Activated T-cell treated with anti-CD3 and anti-CD28 coated beads for 48 hours (primary cell): ENCODE measurements at places on chromosomes 12 and 14.

DNA sequence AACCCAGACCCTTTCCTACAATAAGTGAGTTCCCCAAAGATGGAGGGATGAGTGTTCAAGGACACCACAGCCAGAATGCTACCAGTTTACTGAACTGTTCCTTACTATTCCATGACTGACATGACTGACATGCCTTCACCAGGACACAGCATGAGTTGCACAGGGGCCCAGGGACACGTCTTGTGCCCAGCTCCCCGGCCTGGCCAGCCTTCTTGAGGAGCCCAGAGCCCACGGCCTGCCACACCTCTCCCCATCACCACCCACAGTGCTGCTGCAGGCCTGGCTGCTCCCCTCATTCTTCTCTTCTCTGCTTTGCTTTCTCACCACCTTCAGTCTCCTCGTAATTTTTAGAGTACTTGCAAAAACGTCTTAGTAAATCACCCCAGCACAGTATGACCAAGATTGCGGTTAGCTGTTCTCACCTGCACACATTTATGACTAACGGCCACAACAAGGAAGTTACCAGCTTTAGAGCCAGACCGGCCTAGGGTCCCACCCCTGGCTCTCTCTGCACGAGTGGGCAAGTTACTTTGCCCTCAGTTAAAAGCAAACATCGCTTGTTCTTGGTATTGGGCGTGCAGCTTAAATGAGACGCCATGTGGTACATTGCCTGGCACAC lies 18.5 kb downstream of the PPP2R5E start:
- no peak for DNase-seq

GRCh38 chr14:29993143-29993542 lies 65.5 kb upstream of the PRKD1 start:
- DNase-seq = no peak

GRCh38 chr14:81686512-81686911 lies 152.9 kb upstream of the SEL1L start:
- no peak for DNase-seq

- no peak for DNase-seq
Observed at GRCh38 chr12:111126331-111126730, 206.0 kb upstream of the MYL2 start.

GRCh38 chr14:81415781-81416180 lies 15.7 kb upstream of the STON2 start:
- no peak for DNase-seq

DNA sequence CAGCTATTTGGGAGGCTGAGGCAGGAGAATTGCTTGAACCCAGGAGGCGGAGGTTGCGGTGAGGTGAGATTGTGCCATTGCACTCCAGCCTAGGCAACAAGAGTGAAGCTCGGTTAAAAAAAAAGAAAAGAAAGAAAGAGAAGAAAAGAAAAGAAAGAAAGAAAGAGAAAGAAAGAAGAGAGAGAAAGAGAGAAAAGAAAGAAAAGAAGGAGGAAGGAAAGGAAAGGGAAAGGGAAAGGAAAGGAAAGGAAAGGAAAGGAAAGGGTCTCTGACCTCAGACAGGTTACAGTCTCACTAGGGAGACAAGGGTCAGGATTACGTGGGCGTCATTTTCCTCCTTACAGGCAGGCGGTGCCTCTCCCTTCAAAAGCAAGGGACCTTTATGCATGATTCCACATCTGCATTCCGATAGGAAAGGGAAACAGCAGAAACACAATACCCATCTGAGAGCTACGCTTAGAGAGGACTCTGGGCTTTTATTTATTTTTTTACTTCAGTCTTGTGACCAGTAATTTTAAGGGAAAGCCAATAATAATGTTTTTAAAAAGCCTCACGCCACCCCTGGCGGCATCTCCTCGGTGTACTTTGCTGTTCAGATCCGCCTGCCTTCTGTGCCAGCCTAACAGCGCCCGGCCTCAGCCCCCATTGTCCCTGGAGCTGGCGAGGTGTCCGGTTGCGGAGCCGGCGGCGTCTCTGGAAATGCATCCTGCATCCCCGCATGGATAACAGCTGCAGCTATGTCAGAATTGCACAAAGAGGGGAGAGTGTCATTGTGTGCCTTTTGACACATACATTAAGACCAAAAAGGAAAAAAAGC lies 945 bp upstream of the HIP1R start:
- no peak for DNase-seq

GRCh38 chr12:34142430-34142829 lies 120.1 kb downstream of the ALG10 start:
- DNase-seq = no peak

- no peak for DNase-seq
Observed at GRCh38 chr14:57866199-57866705, 360 bp upstream of the SLC35F4 start.

DNA sequence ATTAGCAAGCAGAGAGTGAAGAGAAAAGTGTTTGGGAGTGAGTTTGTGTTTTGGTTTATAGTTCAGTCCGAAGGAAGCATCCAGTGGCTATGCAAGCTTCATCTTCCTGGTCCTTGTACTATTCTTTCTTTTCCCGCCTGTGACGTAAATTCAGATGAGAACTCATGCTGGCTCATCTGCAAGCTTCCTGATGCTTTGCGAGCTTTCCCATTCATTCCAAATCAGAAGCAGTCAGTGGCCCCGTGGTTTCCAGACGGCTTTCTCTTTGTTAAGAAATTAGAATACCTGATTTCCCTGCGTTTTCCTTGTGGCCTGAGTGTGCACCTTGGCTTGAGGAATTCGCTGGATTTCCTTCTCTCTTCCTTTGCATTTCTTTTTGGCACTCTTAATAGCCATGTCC lies 89.5 kb downstream of the TESC start:
- DNase-seq = no peak

GRCh38 chr12:93925585-93926205 lies 222.7 kb upstream of the PLXNC1 start:
- no peak for DNase-seq

DNA sequence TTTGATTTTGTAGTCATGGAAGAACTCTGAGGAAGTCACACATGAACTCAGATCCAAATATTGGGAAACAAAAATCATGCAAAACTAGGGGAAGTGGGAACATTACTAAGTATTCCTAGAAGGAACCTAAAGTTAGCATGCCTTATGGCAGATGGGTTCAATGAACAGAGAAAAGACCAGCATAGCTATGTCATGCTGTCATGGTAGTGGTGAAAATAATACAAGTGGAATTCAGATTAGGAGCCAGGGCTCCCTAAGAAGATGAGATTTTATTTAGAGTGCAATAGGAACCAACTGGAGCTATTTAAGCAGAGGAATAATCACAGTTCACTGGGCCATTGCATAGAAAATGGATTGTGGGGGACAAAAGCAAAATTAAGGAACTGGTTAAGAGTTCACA lies 134.0 kb downstream of the DIO2 start:
- DNase-seq = no peak

DNA sequence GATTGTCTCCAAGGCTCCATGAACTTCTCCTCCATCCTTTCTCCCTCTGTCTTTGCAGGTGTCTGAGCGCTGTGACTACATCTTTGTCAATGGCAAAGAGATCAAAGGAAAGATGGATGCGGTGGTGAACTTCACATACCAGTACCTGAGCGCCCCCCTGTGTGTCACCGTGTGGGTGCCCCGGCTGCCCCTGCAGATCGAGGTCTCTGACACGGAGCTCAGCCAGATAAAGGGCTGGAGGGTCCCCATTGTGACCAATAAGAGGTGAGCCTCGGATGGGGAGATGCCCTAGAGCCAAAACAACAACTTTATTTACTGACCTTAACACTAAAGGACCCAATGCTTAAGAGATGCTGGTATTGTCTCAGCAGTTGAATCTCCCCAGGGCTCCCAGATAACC lies 130.0 kb downstream of the SLC15A4 start:
- DNase-seq = no peak

DNA sequence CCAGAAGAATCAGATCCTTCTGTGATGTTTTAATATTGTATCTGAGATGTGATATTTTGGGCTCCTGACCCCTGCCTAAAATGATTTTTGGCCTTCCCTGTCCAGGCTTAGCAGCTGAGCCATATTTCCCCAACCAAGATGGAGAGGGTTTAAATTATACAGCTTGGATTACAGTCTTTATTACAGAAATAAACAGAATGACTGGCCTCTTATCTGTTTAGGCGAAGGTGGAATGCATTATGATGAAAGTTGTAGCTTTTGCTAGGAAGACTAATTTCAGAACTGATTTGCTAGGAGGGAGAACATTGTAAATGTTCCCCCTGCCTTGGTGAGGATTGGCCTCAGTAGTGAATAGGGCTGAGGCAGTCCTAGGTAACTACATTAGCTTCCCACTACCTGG lies 23.3 kb downstream of the BMAL2 start:
- no peak for DNase-seq

- no peak for DNase-seq
Observed at GRCh38 chr14:45377166-45377565, 124.2 kb upstream of the MIS18BP1 start.

DNA sequence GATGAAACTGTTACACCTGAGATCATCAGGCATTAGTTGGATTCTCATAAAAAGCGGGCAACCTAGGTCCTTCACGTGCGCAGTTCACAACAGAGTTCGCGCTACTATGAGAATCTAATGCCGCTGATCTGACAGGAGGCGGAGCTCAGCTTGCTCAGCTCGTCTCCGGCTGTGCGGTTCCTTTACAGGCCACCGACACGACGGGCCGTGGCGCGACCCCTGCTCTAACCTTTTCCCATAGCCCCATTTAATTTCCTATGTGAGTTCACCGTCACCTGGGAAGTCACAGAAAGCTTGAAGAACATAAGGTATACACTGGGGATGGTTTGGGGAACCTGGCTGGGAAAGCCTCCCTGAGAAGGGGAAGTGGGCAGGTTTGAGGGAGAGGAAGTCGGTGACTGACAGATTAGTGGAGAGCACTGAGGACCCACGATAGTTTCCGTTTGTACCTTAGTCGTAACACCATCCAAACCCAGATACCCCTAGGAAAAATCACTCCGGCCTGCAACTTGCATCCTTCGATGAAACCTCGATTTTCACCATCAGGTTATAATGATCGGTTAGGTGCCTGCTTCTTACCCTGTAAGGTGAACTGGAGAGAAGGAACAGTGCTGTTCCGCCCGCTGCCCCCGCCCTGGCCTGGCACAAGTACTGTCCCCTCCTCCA lies 2.8 kb upstream of the AAAS start:
- peak; percentile 48 for DNase-seq

GRCh38 chr12:118274066-118274465 lies 98.6 kb downstream of the TAOK3 start:
- DNase-seq = no peak

DNA sequence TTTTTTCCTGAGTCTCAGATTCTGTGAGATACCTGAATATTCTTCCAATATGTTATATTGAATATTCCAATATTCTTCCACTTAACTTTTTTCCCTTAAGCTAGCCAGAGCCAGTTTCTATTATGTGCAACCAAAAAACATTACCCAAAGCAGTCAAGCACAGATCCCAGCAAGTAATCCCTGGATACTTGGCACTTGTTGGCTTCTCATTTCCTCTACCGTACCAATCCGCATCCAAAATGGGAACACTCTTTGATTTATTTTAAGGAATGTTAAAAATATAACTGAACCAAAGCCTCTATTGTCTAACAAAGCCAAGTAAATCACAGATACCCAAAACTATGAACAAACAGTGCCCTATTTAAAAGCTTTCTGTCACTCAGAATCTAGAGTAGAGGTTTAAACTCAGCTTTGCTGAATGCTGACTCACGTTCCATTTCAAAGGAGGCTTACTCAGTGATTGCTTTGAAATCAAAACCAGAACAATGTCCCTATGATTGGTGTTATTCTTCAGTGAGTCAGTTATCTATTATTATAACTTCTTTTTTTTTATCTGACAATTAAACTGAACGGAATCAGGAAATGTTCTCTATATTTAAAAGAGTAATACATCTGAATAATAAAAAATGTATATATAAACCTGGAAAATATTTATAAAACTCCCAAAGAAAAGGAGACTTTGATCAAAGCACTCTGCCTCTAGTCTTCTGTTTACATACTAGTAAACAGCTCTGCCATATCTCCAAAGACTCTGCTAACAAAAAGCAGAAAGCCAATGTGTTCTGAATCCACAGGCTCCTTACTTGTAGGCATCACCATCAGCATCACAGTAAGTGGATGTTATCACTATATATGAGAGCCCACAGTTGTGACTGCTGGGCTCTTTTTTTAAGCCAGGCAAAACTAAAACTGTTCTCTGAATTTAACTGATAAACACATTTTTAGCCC lies 360.8 kb downstream of the CCDC91 start:
- DNase-seq = no peak

- DNase-seq = no peak
Observed at GRCh38 chr12:31412292-31412801, 86.4 kb upstream of the SINHCAF start.

GRCh38 chr12:57896115-57896433 lies 45.3 kb upstream of the ATP23 start:
- DNase-seq = no peak

DNA sequence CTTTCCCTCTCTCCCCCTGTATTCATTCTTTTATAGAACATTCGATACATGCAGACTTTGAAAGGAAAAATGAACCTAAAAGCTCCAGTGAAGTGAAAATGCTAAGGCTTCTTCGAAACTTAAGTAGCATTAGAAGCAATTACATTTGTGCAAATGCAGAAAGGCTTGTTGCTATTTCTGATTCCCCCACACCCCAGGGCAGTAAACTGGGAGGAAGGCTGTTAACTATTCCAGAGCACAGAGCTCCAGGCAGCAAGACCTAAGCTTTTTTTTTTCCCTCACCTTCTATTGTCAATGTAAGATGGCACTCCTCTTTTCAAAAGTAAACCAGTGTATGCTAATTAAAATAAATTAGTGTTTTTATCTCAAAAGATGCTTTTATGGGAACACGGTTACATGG lies 448.9 kb upstream of the TBX3 start:
- DNase-seq = no peak

DNA sequence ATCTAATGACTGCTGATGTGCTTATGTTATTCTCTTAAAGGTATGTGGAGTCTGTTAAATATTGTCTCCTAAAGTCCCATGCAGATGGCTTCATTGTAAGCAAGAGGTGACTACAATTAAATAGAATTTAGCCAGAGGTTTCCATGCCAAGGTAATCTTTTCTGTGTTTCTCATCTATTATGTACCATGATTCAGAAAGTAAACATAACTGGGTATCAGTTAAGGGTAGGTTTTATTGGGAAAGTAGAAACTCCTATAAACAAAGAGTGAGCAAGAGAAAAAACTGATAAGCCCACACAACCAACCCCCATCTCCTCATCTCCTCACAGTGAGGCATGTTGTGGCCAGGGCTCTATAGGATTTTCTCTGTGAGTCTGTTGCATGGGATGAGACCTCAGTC lies 611.7 kb downstream of the SNAPC1 start:
- DNase-seq = no peak

DNA sequence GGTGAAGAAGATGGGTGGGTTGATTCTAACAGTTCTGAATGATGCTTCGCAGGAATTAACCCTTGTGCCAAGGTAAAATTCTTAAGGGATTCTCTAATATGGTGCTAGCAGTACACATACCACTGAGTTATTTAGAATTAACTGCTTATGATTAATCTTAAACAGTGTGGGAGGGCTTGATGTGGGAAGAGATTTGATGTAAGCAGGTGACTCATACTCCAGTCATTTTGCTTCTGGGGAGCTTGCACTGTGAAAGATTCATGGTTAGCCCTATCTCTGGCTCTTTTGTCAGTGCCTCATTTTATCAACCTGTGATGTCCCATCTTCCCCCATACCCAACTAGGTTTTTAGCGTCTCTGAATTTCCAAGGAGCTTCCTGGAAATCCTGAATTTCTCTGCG lies 83.8 kb downstream of the NRXN3 start:
- DNase-seq = no peak
